Cardiac muscle cell (in vitro differentiated cells and primary cell): ENCODE measurements at places on chromosomes 3 and 15.

GRCh38 chr15:25643120-25643519 lies 204.3 kb upstream of the UBE3A start:
- DNase-seq = no peak

DNA sequence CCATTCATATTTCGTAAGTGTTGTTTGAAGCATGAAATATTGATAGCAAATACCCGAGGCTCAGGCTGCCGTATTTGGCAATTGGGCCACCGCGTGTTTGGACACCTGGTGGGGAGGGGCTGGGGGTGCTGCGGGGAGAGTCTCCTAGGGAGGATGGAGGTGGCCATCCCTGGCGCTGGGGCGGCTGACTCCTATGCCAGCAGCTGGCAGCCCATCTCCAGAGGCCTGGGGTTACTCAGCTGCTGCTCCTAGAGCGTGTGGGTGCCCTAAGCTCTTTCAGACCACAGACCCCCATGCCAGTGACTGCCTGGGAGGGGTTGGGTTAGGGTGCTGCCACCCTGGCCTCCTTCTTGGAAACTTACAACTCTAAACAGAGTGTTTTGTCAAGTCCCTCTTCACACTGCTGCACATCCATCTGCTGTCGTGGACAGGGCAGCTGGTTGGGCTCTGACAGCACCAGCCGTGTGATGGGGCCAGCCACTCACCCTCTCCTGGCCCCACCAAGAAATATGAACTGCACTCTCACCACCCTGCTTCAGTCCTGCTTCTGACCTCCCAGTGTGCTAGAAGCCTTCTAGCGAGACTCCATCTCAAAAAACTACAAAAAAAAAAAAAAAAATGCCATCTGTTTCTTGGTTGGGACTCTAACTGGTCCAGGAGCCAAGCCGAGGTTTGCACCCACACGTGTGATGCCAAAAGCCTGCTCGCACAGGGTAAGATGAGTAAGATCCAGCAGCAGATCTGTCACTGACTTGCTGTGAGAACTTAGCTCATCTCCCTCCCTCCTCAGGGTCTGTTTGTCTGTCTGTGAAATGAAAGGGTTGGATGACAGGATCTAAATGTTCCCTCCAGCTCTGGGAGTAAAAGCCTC lies 156.2 kb downstream of the MEGF11 start:
- DNase-seq = no peak

- DNase-seq = peak; percentile 5
Measured at GRCh38 chr3:175741951-175742350, 882.8 kb downstream of the NAALADL2 start.

- no peak for DNase-seq
Measured at GRCh38 chr3:98433764-98434163, 29.2 kb upstream of the OR5K1 start.

DNA sequence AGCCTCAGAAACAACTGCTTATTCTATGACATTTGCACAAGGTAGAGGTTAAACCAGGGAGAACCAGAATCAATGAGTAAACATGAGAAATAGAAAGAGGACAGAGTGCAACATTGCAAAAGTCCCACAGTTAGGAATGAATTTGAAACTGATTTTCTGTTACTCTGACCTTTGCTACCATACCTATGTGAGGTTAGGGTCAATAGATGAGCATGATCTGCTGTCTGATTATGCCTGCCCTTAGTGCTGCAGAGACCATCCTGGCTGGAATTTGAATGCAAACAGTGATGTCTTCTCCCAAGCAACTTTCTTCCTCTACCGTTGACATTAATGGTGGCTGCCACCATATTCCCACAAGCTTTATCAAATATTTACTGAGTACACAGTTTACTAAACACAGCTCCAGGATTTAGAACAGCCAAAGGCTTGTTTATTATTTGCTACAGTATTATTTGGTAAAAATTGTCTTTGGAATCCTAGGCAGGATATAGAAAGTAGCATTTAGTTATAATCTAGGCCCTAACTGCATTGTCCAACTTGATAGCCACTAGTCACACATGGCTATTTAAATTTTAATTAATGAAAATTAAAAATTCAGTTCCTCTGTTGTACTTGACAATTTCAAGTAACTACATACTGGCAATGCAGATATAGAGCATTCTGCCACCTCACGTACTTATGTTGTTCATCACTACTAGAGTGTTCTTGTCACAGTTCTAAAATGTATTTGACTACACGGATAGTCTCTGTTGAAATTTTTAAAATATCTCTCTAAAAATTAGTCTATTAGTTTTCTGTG lies 8.9 kb upstream of the CLDN1 start:
- no peak for DNase-seq

GRCh38 chr3:71537211-71537611 lies 46.3 kb downstream of the FOXP1 start:
- DNase-seq = peak; percentile 96
